ENCODE measurements at places on chromosomes 4 and X.

DNA sequence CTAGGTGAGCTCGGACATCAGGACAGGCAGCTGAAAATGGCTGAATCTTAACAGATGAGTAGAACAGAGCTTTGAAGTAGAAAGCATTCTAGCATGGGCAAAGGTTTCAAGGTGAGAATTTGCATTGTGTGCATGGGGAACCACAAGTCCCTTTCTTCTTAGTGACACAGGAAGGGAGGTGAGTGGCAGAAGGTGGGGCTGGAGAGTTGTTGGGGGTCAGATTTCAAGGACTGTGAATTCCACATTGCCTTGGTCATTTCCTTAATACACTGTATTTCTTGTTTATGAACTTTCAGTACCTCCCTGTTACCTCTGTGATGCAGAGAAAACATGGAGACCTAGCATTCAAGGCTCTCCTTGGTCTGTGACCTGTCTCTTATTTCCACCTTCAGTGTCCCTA, 4.1 kb downstream of the APEX2 start:
- DNase-seq = no peak

- no peak for DNase-seq
These were observed 5.8 kb downstream of the TAFAZZIN start for GRCh38 chrX:154417157-154417556.

- DNase-seq = no peak
These were observed 158.9 kb downstream of the DCTD start for GRCh38 chr4:182758273-182758672.

DNA sequence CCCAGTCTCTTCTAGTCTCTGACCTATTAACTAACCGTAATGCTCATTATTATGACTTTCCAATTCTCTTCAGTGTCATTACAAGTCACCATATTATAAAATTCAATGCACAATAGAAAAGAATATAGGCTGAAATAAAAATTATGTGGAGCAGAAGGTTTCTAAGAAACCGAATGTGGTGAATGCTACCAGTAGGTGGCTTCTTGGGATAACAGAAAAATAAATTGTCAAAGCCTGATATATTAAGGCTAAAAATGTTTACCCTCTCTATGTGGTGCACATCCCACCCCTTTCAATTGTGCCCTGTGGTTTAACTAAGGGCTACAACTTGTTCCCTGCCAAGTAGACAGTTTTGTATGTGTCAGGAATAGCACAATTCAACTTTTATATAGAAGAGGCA, 624.6 kb upstream of the TECRL start:
- no peak for DNase-seq

DNA sequence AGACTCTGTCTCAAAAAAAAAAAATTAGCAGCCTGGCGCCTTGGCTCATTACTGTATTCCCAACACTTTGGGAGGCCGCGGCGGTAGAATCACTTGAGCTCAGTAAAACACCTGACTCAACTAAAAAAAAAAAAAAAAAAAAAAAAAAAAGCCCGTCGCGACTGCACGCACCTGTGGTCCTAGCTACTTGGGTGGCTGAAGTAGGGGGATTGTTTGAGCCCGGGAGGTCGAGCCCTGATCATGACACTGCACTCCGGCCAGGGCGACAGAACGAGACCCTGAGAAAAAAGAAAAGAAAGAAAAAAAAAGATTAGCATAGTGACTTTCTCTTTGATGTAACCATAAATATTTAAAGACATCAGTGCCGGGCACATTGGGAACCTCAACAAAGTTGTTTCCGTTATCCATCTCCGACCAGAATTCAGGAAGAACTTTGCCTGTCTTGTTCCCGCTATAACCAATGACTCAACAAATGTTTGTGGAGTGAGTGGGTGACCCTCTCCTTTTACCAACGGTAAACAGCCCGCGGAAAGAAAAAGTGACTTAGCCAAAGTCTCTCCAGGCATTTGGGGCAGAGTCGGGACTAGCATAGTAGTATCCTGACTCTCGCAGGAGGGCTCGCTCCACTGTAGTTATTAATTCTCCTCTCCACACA, 553 bp upstream of the MED28 start:
- DNase-seq = no peak

GRCh38 chrX:27555514-27555913, 34.6 kb upstream of the DCAF8L2 start:
- DNase-seq = no peak

DNA sequence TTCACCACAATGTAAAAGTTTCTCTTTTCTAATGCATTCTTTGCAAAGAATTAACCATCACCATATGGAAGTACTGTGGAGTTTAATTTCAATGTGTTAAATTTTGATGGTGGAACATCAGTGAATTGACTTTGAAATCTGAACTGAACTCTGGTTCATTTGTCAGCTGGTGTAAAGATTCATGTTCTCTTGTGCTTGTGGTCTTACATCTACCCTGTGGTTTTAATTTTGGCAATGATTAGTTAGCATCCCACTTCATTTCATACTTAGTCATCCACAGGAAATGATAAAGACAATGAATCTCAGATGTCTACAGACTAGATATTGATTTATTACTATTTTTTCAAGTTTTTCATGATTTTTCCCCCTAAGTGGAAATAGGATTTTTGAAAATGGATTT, 77.8 kb downstream of the GRID2 start:
- no peak for DNase-seq

DNA sequence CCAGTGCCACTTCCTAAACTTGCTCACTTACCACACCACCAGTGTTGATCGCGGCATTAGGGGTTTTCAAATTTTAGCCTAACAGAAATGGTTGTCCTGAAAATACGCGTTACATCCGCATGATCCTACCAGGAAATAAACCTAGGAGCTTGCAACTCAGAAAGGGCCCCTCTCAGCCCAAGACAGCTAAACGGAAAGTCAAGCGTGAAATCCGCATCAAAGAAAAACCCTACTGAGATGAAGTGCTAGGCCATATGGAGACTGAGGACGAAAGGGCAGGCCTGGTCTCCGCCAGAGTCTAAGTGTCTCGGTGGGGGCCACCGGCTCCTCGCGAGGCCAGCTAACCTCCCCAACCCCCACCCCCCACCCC, 626 bp downstream of the YTHDC1 start:
- DNase-seq = no peak

- no peak for DNase-seq
These were observed 910.4 kb downstream of the RAB28 start for GRCh38 chr4:12573716-12574115.

DNA sequence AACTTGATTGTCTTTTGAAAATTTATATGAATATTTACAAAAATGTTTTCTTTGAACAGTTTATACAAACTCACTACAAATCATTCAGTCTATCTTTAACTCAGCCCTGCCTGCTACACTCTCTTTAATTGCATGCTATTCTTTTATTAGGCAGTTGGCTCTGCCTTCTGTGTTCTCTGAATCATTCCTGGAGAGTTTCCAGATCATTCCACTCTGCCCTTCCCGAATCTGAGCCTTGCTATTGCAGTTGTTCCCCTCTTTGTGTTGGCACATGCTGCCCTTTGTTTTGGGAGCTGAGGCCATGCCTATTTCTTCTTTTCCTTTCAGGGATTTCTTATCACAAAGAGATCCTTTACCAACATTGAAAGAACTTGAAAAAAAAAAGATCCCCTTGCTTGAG, 8.7 kb upstream of the TECRL start:
- no peak for DNase-seq

DNA sequence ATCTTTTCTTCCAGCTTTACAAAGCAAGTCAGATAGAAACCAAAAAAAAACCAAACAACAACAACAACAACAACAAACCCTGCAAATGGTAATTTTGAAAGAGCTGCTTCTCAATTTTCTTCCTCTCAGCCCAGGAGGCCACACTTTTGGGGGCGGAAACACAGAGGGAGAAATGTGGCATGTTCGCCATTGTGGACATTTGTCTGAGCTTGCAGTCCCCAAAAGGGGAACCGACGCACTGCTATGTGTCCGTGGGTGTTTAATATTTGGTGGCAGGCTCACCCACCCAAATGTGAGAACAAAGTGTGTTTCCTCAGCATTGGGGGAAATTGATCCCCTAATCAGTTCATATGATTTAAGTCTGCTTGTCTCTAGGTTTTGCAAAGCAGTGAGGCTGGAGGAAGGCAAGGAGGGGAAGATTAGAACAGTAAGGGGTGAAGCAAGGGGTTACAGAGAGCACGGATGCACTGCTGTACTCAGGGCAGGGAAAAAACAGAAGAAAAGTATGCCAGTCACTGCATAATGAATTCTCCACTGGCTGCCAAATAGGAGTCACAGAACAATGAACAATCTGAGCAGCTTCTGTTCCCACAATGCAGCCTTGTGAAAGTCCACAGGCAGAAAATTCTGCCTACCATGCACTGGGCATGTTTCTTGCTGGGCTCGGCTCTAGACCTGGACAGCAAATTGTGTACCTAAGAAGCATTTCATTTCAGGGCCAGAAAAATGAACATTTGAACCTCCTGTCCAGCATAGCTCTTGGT, 74.7 kb upstream of the GPM6B start:
- no peak for DNase-seq

- no peak for DNase-seq
These were observed 123.7 kb upstream of the NUDT6 start for GRCh38 chr4:123046096-123046495.

GRCh38 chrX:109886122-109886761, 116.7 kb upstream of the TMEM164 start:
- no peak for DNase-seq

- no peak for DNase-seq
These were observed 53.9 kb upstream of the HEPH start for GRCh38 chrX:66110112-66110511.

DNA sequence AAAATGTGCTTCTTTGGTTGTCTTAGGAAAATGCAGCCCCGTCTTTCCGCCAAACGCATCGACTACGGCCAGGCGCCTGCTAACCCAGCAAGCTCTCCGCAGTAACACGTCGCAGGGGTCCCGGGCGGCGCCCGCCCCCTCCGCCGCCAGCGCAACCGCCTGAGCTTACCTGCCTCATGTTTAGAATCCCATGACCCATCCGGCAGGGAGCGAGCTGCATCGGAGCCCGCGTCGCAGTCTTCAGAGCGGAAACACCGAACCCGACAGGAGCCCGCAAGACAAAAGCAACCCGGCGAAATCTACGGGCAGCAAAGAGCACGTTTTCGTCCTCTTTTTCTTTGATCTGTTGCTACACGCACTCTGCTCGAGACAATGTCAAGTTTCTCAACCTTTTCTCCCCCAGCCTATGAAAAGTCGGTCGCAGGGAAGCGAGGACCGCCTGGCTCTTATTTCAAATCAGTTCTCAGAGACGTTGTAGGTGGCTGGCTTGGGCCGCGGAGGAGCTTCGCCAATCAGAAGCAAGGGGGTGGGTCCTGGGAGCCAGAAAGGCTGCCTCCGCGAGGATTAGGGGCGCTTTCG, at the start of gene MID1:
Gene MID1 (minus strand): TSS at position 465 of the 579 bp plus-strand sequence. CDS start 53,038 bp downstream, outside the sequence.
- DNase-seq = no peak

- DNase-seq = no peak
These were observed 608.8 kb upstream of the EPHA5 start for GRCh38 chr4:66279084-66279483.

DNA sequence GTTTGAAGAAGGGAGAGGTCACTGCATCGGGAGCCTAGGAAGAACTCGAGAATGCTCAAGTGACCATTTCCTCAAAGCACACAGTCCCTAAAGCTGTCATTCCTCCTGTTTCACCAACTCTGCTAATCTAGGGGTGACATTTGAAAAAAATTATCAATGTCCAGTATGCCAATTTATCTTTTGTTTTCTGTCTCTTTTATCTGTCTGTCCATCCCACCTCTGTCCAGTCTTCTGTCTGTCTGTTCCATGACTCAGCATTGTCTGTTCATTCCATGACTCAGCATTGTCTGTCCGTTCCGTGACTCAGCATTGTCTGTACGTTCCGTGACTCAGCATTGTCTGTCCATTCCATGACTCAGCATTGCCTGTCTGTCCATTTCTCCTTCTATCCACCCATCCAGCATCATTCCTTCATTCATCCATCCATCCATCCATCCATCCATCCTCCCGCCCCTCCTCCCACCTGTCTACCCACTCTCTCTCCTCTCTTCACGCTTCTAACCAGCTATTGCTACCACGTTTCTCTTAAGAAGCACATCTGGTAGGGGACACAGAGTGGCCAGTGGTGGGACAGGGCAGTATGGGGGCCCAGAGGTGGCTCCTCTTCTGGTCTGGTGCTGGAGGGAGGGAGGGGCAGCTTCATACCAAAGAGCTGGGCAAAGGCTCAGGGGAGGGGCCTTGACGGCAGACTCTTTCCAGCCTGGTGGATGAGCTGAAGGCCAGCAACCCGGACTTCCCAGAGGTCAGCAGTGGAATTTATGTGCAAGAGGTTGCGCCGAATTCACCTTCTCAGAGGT, 34.1 kb downstream of the HTRA3 start:
- DNase-seq = peak; percentile 11

- DNase-seq = no peak
These were observed 4.0 kb downstream of the DUSP9 start for GRCh38 chrX:153650959-153651358.

GRCh38 chrX:86215260-86215659, 67.0 kb downstream of the DACH2 start:
- DNase-seq = no peak

GRCh38 chrX:115521741-115522140, 39.2 kb upstream of the PLS3 start:
- DNase-seq = no peak

- DNase-seq = no peak
These were observed 597.0 kb downstream of the PCDH18 start for GRCh38 chr4:136935305-136935704.

- DNase-seq = no peak
These were observed 7.2 kb downstream of the HTR2C start for GRCh38 chrX:114591121-114591520.

GRCh38 chrX:47148946-47149345, 3.9 kb downstream of the RBM10 start:
- no peak for DNase-seq

DNA sequence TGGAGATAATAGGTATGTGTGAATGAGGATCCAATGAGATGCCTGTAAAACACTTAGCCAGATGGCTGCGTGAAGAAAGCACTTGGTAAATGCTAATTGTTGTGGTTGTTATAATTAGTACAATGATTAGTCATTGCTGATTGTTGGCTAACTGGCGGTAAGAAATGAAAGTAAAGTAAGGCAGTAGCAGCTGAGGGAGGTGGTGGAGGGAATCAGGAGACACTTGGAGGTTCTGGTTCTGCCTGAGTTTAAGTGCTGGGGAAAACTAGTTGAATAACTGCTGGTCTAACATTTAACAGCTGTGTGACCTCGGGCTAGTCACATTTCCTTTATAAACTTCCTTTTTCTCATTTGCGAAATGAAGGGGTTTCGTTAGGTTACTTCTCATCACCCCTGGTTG, 30.9 kb downstream of the CD38 start:
- DNase-seq = no peak

DNA sequence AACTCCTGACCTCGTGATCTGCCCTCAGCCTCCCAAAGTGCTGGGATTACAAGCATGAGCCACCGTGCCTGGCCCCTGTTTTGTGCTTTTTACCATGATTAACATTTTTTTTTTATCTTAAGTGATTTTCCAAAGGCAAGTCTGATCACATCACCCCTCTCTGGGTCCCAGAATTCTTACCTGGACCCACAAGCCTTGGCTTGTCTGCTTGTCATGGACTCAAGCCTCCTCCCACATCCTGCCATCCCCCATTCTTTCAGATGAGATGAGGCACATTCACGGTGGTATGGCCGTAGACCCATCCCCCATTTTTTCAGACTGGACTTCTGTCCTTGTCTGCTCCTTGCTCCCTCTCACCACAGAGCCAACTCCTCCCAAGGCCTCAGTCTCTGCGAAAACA, 55.3 kb downstream of the APLN start:
- no peak for DNase-seq
